Naive thymus-derived CD4-positive, alpha-beta T cell (primary cell): ENCODE measurements at places on chromosomes 12 and 14.

- DNase-seq, result no peak
These were observed 43.5 kb downstream of the LRTM2 start for GRCh38 chr12:1863823-1864222.

DNA sequence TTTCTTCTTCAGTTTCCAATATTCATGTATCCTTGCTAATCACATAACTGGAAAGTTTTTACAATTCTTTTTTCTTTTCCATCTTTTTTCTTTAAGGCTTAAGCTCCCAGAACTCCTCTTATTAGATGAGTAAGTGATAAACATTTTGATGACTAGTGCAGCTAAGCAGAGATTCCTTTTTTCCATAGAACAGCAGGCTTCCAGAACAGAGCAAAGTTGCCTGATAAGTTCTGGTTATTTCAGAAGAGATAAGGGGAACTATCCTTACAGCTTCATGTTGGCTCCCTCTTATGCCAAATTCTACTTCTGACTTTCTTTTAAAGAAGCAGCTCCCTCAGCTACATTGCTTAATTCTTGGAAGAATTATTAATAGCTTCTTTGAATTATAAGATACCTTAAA is 194.7 kb upstream of the FAR2 start:
- DNase-seq, result no peak

DNA sequence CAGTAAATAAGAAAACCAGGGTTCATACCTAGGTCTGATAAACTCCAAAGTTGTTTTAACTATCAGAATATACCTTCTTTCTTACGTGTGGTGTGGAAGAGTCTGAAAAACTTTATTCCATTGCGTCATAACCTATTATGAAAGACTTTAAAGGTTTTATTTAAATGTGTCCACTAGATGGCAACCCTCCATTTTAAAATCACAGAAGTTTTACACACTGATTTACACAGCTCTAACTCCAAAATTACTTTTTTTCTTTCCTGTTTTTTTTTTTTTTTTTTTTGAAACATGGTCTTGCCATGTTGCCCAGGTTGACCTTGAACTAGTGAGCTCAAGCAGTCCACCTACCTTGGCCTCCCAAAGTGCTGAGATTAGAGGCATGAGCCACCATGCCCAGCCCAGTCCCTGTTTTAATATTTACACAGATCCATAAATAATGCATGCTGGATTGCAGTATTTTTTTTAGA is 17.3 kb upstream of the TMPRSS12 start:
- DNase-seq, result peak; percentile 69

DNA sequence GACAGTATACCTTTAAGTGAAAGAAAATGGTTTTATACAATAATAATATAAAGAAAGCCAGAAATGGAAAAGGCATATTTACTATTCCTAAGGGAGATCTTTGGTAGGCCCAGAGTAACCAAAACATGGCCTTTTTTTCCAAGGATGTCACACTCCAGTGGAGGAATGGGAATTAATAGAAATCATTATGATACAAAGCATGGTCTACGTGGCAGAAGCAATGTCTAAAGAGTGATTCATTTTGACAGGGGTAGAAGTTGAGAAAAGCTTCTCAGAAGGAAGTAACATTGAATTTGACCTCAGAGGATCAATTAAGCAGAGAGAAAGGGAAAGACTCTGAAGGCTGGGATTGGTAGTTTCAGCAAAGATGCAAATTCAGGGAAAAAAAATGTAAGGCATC is 208.6 kb downstream of the BTG1 start:
- no peak for DNase-seq

GRCh38 chr12:65450625-65451024 is 172.1 kb downstream of the MSRB3 start:
- no peak for DNase-seq

- no peak for DNase-seq
These were observed 768 bp downstream of the CEP170B start for GRCh38 chr14:104865631-104866441.

DNA sequence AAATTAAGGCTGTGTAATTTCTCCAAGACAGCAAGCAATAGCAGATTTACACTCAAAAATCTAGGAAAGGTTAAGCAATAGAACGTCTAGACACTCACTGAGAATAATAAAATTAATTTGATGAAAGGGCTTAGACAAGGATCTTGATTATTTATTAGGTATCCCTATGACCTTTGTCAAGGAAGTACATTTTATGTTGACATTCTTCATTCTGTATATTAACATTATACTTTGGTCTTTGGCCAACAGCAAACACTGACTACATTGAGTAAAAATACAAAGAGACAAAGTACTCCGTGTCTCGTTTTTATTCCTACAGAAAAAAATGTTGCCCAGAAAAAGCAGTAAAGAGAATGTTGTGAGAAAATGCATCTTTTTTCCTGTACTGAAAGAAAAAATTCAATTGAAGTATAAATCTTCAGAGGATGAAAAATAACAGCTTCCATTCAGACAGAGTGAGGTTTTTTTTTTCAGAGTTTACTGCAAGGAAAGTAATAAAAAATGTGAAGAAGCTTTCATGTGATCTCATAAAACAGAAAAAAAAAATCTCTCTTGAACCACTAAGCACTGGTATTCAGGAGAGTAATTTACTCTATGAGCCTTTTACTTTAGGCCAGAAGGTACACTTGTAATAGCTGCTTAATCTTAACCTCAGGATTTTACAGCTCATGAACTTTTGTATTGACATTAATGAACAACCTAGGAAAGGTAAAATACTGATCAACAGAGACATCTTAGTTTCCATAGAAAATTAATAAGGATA is 605.0 kb downstream of the FSCB start:
- DNase-seq, result no peak

- DNase-seq, result no peak
These were observed 2.7 kb upstream of the ASPG start for GRCh38 chr14:104082807-104083206.

GRCh38 chr12:39990122-39991101 is 115.5 kb downstream of the SLC2A13 start:
- DNase-seq, result peak; percentile 49

GRCh38 chr12:64243809-64244208 is 21.7 kb upstream of the KICS2 start:
- DNase-seq, result no peak

DNA sequence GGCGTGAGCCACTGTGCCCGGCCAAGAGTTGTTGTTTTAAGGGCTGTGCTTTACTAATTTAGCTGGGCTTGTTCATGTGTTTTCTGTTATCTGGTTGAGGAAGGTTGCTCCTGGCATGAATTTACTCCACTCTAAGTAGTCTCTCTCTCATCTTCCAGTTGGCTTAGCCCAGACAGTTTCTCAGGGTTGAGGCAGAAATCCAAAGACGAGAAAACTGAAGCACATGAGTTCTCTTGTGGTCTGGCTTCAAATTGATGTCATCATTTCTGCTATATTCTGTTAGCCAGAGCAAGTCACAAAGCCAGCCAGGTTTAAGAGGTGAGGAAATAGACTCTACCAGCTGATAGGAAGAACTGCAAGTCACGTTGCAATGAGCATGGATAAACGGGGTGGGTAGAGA is 57.9 kb downstream of the E2F7 start:
- DNase-seq, result no peak

DNA sequence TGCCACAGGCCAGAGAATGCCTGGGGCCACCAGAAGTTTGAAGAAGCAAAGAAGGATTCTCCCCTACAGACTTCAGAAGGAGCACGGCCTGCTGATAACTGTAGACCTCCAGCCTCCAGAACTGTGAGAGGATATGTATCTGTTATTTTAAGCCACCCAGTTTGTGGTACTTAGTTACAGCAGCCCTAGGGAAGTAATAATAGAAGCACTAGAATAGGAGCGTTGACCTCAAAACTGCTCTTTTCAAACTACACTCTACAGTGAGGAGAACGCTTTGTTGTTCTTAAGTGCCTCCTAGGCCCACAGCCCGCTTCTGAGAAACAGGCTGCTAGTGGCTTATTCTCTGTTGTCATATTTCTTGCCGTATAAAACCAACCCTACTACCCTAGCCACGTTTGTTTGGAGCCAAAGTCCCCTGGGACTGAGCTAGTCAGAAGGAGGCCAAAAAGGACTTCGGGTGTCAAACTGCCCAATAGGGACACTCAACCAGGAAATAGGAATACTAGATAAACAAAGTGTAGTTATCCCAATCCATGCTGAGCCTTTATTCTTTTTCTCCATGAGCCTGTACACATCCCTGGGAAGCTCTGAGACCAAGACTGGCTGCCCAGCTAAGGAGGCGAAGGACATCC is 38.5 kb upstream of the FRS2 start:
- DNase-seq, result no peak

- DNase-seq, result no peak
These were observed 156.8 kb downstream of the GLT1D1 start for GRCh38 chr12:129009833-129010622.

- no peak for DNase-seq
These were observed 21.1 kb downstream of the GYS2 start for GRCh38 chr12:21583587-21583986.

- peak; percentile 63 for DNase-seq
These were observed 61.6 kb upstream of the DAAM1 start for GRCh38 chr14:59126714-59127436.

DNA sequence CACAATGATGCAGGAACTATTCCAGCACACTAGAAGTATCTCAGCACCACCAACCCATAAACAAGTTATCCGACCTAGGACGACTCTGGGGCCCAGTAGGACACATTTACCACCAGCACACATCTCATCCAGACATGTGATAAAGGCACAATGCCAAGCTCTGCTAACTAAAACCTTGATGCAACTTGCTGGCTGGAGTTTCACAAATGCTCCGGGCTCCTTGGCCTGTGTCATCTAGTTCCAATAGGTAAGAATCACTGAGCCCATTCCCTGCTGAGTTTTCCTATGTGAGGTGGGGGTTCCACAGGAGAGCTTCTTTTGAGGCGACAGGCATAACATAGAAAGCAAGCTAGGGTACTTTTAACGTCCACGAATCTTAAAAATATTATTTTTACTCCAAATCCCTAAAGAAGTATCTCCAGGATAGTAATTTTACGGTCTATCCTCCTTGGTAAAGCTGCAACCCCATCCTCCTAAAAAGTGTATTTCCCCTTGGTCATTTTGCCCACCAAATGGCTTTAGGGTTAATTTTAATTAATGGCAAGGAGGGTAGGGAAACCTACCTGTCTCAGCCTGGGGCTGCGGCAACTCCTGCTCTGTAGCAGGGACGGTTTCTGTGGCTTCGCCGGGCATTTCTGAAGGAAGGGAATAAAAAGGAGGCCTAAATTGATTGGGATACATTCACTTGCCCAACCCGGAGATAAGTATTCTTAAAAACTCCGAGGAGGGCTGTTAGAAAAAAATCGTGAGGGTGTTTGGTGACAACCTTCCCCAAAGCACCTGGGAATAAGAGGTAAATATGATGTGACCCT is 1.0 kb downstream of the NACA start:
- DNase-seq, result peak; percentile 16

- no peak for DNase-seq
These were observed 81.2 kb upstream of the OTOGL start for GRCh38 chr12:80018119-80018518.

- no peak for DNase-seq
These were observed 23.7 kb downstream of the CDC42BPB start for GRCh38 chr14:103033681-103034096.

DNA sequence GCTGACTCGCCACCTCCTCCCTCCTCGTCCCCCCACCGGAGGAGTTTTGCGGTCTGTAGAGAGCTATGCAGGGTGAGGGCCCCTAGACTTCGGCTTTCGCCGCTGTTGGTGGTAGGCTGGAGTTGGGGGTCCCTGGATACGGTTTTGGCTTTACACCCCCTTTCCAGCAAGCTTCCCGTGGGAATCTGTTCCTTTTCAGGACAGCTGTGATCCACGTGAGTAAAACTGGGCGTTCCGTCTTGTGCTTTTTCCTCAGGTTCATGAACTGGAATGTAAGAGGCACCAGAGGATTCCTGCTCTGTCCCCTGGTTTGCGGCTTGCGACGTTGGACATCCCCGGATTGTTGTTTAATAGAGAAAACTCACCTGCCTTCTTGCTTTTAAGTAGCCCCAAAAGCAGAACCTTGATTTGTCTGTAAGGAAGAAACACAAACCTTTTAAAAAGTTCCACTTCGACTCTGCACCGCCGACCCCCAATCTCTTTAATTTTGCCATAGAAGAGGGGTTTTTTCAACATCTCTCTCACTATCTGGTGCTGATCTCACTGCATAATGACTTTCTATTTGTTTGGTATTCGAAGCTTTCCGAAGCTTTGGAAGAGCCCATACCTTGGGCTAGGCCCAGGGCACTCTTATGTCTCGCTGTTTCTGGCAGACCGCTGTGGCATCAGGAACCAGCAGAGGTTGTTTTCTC is 490 bp downstream of the PRORP start:
- DNase-seq, result peak; percentile 8

DNA sequence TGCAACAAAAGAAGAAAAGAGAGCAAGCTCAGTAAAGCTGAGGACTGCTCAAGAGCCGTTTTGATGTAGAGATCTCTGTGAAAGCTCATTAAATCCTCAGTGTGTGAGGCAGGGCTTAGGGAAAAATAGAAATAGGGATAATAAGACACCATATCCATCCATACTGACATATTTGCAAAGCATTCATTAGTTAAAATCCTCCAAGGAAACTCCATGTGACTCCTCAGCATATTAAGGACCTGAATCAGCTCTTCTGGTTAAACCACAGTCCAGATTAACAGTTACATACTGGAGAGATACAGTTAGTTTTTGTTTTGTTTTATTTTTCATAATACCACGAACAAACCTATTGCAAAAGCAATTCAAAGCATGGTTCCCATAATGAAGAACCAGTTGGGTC is 288.2 kb downstream of the PAWR start:
- no peak for DNase-seq

- DNase-seq, result no peak
These were observed 26.0 kb downstream of the GEMIN2 start for GRCh38 chr14:39140170-39140569.

DNA sequence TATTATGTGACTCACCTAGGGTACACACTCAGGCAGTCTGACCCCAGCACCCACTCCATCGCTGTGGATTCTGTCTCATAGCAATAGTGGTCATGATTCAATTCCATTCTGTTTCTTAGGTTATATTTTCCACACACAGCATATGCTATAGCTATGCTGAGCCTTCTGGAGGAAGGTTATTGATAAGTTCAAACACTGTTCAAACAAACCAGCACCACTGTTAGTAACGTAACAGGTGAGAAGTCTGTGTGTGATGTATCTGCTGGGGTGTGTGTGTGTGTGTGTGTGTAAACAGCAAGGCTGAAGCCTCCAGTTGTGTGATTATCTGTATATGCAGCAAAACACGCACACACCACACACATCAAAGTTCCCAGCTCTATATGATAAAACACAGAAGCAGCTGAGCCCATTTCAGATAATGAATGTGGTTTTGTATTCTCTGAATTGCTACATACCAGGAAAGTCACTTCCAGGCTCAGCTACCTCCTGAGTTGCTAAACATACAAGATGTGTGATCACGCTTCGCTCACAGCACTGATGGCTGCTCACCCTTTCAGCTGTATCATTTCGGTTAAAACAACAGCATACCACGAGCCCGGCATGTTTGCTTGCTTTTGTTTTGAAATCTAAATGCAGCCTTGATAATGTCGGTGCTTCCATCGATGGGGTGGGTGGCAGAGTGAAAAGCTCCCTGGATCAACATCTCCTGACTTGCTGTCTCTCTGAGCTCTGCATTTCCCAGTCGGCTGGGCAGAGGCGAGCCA is 6.8 kb upstream of the SYNE3 start:
- DNase-seq, result peak; percentile 33

GRCh38 chr14:95041477-95042020 is 115.8 kb downstream of the DICER1 start:
- DNase-seq, result no peak

- no peak for DNase-seq
These were observed 241.3 kb upstream of the DAAM1 start for GRCh38 chr14:58947156-58947555.

GRCh38 chr14:34465069-34465859 is 3.2 kb upstream of the SPTSSA start:
- DNase-seq, result no peak

- no peak for DNase-seq
These were observed 60.2 kb upstream of the FERMT2 start for GRCh38 chr14:53011053-53011462.
